ENCODE measurements at places on chromosomes 12 and 14. TPM values are rescaled to one million over a fixed set of nuclear protein-coding genes. Genes with fewer than 3 reads are reported as not detected.

DNA sequence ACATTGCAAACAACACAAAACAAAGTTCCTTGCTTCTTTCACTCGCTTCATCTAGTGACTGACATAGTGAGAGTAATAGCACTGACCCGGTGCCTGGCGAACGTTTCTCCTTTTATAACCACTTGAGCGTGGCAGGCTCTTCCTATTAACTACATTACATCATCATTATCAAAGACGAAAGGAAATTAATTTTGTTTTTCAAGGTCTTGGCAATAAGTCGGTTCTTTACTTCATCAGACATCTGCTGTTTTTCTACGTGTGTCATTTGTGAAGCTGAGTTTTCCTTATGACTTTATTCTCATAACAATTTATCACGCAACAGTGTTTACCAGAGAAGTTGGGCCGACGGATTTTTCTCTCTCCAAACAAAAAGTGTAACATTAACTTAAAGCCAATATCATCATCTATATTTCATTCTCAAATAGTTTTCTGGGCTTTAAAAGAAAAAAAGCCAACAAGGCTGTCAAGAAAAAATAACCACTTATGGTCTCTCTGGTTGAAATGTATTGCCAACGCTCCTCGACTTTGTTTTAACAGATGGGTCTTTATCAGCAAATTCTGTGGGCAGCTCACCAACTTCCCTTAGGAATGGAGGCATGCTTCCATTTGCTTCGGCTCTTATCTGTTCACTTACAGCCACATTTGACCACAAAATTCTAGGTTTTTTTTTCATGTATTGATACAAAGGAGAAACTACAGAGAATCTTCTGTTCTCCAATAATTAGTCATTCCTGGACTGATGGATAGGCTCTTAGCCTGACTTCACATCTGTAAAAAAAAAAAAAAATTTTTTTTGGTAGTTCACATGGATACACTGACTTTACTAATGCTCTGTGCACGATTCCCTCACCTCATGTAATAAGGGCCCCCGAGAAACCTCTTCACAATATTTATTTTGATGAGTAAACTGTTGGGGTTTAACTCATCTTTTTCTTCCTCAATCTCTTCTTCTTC is 97.1 kb upstream of the CDKN3 start:
- DNase-seq, result no peak
- H3K27ac ChIP-seq, result no peak overlapping the region
- peaks cover 4% of the 10 kb centered on the region for H3K27me3 ChIP-seq
- no peak overlapping the region for H3K4me3 ChIP-seq
- peaks cover 9% of the 10 kb centered on the region for H3K4me1 ChIP-seq

- no peak for DNase-seq
- H3K4me1 ChIP-seq, result no peaks in the 10 kb centered on the region
- no peak overlapping the region for H3K27ac ChIP-seq
Observed at GRCh38 chr14:75094896-75095295, 25.5 kb downstream of the ZC2HC1C start.

DNA sequence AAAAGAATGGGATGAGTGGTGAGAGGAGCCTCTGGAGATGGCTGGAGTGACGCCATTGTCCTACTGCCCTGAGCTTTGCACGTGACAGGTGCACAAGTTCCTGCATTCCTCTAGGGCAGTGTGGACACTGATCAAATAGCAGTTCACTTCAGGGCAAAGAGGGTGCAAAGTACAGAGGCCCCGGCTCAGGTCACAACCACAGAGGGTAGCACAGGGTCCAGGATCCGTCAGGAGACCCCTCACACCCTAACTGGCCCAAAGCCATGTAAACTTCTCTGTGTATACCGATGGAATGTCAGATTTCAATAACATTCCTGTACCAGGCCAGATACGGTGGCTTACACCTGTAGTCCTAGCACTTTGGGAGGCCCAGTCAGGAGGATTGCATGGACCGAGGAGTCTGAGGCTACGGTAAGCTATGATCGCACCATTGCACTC is 10.4 kb upstream of the FBLN5 start:
- H3K27me3 ChIP-seq, result no peaks in the 10 kb centered on the region
- no peaks in the 10 kb centered on the region for H3K36me3 ChIP-seq
- no peaks in the 10 kb centered on the region for H3K4me1 ChIP-seq
- no peak overlapping the region for H3K27ac ChIP-seq
- H3K4me3 ChIP-seq, result no peak overlapping the region

GRCh38 chr12:94994312-94994711 is 9.2 kb downstream of the NDUFA12 start:
- peaks cover 39% of the 10 kb centered on the region for H3K36me3 ChIP-seq
- H3K27ac ChIP-seq, result no peak overlapping the region
- no peaks in the 10 kb centered on the region for H3K27me3 ChIP-seq
- H3K4me1 ChIP-seq, result peaks cover 9% of the 10 kb centered on the region

INHBC gene
- not detected for polyA plus RNA-seq
